ENCODE measurements at places on chromosomes 2 and 18.

GRCh38 chr2:74501335-74502071 lies 2.1 kb upstream of the LBX2 start:
- DNase-seq, result no peak

GRCh38 chr2:5913711-5914395 lies 221.7 kb downstream of the SOX11 start:
- no peak for DNase-seq

DNA sequence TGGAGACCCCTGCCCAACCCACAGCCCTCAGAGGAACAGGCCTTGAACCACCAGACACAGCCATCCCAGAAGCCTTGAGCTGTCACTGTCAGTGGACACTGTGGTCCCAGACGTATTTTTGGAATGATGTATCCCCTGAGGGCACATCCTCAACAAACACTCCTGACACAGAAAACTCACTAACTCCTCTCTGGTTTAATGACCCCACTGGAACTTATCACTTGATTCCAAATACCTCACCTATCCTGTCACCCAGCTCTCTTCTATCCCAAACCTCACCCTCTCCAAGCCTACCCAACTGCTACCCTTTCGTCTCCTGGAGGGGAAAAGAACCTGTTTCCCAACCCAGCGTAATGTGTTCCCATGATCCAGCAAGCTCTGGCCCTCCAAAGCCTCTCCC lies 111.6 kb downstream of the MREG start:
- DNase-seq, result no peak

GRCh38 chr18:3391704-3392466 lies 58.1 kb upstream of the TGIF1 start:
- DNase-seq, result no peak

DNA sequence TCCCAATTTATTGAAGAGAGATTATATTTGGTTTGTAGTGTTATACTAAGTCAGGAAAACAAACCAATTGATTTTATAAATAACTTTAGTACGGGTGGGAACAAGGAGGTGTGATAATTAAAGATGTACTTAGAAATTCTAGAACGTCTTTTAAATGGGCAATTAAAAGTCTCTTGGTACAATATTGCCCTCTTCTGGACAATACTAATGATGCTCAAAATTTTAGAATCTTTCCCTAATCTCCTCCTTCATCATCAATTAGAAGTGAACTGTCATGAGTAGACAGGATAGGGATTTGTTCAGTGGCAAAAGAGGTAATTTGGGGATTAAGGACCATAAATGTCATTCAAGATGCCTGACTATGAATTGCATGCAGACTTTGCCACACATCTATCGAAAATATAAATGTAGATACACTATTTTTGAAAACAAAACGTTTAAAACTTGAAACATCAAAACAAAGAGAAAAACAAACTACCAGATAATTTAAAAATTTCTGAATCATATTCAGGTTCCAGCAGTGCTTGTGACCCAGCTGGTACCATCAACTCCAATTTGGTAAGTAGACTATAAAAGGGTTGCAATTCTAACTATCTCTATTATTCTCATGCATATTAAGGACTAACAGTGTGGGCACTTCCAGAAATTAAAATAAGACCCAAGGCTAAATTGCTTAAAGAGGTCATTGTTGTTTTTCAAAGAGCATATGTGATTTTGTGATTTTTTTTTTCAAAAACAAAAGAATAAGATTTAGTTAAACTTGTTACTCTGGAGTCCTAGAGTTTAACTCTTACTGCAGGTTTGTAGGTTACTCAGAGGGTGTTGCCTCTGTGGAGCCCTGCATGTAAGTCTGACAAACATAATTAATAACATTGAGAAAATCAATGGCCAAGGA lies 123.5 kb downstream of the LAMA3 start:
- no peak for DNase-seq

DNA sequence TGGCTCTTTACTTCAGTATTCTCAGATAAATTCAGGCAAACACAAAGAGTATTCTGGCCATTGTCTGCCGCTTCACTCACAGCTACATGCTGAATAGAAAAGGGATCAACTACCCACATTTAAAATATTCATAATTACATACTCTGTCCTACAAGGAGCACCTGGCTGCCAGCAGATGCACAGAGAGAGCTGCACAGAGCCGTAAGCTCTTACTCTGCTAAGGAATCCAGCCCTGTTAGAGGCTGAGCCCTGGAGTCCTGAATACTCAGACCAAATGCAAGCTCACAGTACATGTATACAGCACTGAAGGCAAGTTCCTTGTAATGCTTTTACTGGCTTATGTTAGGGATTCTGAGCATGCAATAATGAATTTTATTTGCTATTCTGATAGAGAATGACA lies 80.3 kb downstream of the FTCDNL1 start:
- DNase-seq, result no peak

- DNase-seq, result no peak
These were observed 13.6 kb upstream of the IL1RN start for GRCh38 chr2:113113807-113114206.
